ENCODE measurements at places on chromosomes 12 and 14.

- peak; percentile 22 for DNase-seq
Observed at GRCh38 chr12:115452751-115453281, 768.8 kb upstream of the TBX3 start.

GRCh38 chr14:77026930-77027537, 1.5 kb downstream of the IRF2BPL start:
- DNase-seq: peak; percentile 33

DNA sequence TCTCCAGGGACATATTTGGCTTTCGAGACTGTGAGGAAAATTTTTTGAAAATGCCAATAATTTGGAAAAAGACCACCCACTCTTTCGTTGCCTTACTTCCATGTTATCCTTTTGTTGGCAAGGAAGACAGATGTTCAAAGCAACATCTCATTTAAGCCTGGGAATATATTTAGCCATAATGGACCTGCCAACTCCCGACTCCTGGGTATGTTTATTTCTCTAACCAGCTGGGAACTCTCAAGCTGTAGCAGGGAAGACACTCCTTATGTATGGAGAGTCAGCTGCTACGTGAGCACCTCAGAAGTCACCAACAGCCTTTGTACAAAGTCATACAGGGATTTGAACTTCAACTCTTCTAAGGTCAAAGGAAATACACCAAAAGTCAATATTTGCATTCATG, 96.5 kb upstream of the DAAM1 start:
- DNase-seq: no peak

DNA sequence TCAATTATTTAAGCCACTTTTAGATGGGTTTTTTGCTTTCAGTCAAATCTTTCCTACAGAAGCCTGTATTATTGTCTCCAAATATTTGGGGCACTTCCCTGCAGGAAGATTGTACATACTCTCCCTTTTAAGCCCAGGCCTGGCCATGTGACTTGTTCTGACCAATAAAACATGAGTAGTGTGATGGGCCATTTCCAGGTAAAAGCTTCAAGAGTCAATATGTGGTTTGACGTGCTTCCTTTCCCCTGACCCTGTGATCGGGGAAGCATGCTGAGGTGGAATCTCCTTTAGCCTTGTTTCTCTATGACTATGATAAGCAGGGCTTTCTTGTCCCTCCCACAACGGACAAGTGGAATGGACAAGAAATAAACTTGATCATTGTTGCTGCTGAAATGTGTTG, 14.2 kb upstream of the NIN start:
- no peak for DNase-seq

- DNase-seq: no peak
Observed at GRCh38 chr12:128795530-128796361, 28.0 kb downstream of the SLC15A4 start.

- no peak for DNase-seq
Observed at GRCh38 chr12:12358528-12358927, 1.6 kb downstream of the BORCS5 start.

DNA sequence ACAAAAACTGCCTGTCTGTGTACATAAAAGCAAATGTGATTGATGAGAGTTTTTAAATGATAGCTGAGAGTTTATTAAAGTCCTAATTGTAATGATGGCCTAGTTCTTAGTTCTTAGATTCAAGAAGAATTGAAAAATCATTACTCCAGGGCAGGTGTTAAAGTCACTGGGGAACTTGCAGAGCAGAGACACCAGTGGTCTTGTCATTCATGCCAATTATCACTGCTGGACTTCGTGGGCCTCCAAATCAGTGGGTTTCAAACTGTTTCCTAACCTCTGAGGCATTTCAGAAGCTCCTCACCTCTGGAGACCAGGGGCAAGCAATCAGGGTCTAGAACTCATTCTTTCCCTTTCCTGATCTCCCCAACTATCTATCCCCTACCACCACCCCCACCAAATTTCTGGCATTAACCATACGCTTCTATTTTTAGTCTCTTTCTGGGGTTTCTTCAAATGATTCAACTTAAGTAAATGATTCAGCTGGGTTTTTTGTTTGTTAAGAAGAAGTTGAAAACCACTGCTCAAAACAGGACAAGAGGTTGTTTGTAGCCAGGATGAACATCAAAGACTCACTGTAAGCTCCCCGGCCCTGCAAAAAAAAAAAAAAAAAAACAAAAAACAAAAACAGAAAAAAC, 80.1 kb downstream of the CEP83 start:
- DNase-seq: no peak

DNA sequence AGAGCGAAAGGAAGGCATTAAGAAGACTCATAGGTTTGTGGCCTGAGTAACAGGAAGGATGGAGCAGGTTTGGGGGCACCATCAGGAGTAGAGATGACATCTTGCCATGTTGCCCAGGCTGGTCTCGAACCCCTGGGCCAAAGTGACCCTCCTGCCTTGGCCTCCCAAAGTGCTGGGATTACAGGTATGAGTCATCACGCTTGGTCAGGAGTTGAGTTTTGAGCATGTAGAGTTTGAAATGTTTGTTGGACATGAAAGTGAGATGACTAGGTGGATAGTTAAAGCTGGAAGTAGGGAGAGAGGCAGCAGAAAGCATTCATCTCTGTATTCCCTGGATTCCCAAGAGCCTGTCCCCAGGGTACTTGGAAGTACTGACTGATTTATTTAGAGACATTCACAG, 112.6 kb downstream of the ERC1 start:
- DNase-seq: no peak

DNA sequence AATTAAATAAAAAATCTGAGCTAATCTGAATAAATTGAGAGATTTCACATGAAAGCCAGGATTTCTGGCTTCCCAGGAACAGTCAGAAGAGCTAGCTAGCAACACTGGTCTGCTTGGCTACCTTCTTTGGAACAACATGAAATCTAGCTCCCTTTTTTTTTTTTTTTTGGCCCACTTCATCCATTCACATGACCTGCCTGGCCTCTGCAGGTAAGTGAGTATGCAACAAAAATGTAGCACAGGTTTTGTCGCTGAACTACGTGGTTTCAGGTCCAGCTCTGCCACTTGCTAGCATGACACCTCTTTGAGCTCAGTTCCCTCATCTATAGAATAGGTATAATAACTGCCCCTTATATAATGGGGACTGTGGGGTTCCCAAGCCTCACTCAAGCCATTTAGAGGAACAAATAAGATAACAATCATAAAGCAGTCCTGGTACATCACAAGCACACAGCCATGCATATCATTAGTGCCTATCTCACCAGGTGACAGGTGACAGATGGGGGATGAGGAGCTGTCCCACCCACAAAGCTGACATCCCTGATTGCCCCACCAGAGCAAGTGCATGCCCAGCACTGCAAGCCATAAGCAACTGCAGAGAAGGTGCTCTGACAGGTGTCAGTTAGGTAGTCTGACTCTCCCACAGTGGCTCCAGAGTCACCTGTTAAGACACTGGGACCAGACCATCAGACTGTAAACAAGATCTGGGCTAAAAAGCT, 25.6 kb downstream of the PXN start:
- DNase-seq: no peak

- DNase-seq: no peak
Observed at GRCh38 chr14:22332686-22333421, 256.2 kb downstream of the DAD1 start.

DNA sequence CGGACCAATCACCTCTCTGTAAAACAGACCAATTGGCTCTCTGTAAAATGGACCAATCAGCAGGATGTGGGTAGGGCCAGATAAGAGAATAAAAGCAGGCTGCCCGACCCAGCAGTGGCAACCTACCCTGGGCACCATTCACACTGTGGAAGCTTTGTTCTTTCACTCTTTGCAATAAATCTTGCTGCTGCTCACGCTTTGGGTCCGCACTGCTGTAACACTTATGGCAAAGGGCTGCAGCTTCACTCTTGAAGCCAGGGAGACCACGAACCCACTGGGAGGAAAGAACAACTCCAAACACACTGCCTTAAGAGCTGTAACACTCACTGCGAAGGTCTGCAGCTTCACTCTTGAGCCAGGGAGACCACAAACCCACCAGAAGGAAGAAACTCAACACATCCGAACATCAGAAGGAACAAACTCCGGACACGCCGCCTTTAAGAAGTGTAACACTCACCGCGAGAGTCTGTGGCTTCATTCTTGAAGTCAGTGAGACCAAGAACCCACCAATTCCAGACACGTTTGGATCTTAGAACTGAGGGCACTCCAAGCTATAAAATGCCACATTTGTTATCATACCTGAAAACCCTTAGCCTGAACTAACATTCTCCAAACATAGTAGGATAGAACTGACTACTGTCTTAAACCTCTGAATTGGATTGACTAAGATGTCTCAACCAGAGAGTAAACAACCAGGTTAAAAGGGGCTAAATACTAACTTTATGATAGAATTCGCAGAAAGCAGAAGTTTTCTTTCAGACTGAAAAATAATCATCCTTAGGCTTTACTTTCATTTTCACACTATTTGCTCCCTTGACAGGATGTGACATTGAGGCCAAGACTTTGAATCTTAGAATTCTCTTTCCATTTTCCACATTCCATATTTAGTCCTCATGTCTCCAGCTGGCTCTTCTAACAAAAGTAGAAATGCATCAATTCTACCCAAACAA, 33.6 kb downstream of the CDKL1 start:
- no peak for DNase-seq

- no peak for DNase-seq
Observed at GRCh38 chr12:84912198-84913128, at the start of gene SLC6A15. Gene SLC6A15 (minus strand): TSS chr12:84912799. CDS start chr12:84892120, 20,679 bp downstream.

DNA sequence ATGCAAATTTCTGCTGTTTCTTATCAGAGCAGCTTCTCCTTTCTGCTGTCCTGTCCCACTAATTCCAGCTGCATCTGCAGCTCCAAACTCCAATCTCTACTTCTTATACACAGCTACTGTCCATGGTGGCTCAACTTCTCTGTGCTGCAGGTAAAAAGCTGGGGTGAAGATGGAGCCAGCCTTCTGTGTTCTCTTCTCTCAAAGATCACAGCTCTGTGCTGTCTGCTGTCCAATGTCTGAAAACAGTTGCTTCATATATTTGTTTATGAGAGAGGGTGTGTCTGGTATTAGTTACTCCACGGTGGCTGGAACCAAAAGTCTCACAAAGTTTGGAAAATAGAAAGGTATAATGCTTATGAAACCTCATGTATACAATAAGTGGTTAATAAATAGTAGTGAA, 445.8 kb upstream of the TBX3 start:
- DNase-seq: no peak

GRCh38 chr12:110726708-110727369, 15.9 kb downstream of the PPP1CC start:
- DNase-seq: no peak

- DNase-seq: no peak
Observed at GRCh38 chr12:92927436-92928281, 1.4 kb downstream of the EEA1 start.

GRCh38 chr12:65511912-65512311, 233.4 kb downstream of the MSRB3 start:
- DNase-seq: no peak

GRCh38 chr12:43453761-43454160, 98.2 kb downstream of the ADAMTS20 start:
- DNase-seq: no peak

DNA sequence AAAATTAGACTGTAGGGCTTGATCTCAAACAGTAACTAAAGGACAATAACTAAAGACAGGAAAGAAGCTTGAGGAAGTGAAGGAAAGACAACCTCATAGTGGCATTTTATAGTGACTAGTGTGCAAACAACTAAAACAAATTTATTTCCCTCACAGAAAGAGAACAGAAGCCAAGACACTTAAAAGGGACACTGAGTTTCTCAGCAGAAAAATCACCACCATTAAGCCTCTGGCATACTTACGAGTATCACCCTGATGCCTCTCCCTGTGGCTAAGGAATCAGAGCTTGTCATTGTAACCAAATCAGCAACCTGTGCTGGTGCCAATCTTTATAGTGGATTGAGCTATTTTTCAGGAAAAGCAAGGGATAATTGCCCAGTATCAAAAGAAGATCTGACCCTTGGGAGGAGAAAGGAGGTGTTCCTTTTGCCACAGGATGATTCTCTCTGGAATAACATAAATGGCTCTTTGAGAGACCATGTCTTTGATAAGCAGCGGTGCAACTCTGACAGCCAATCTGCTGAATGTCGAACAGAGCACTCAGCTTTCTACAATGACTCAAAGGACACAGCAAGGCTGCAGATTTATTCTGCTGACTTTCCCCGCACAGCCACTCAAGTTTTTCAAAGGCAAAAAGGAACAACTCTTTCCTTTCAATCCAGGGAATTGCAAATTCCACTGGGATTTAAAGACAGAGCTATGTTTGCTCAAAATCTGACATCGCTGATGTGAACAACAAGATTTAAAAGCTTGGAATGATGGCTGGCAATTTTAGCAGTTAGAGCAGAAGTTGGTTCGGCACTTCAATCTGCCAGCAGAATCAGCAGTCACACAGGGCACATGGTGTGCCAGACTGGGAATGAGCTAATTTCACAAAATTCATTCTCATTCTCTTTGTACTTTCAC, 34.6 kb downstream of the ATF7 start:
- DNase-seq: no peak

GRCh38 chr12:55692631-55693322, 14.9 kb downstream of the ITGA7 start:
- no peak for DNase-seq

DNA sequence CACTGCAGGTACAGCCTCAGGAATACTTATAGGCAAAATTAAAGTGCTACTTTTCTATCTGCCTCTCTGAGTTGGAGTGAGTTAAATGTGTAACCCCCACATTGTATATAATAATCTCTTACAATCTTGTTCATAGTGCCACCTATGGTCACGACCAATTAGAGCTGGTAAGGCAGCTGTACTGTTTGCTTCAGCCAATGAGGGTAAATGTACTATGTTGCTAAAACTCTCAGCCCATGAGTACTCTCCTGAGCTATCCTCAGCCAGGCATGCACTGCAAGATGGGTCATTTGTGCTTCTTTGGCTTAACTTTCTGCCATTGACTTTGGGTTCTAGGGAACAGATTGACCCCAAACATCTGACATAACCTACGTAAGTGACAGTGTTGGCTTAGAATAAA, 15.0 kb upstream of the MDM2 start:
- DNase-seq: no peak

DNA sequence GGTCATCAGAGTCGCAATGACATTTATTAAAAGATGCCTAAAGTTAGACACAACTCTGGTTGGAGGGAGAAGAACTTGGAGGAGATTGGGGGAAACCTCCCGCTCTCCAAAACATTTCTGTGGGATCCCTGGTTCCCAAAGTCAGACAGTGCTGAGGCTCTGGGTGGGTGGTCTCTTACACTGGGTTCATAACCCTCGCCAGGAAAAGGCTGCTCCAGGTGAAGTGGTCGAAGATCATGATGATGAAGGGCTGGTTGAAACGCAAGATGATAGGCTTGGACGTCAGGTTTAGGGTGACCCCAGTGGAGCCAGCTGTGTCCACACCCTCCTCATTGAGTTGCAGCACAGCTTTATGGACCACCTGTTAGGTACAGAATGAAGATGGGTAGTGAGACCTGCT, 11.2 kb upstream of the SERPINA10 start:
- no peak for DNase-seq

GRCh38 chr12:116299665-116300328, 22.3 kb upstream of the MED13L start:
- DNase-seq: no peak

- no peak for DNase-seq
Observed at GRCh38 chr12:68378872-68379606, 46.9 kb upstream of the MDM1 start.

Data from DMS79 (cell line).